Peyer's patch (tissue), 4 donors: ENCODE measurements at places on chromosomes 2 and 18. TPM values are rescaled to one million over a fixed set of nuclear protein-coding genes. Genes with fewer than 3 reads are reported as not detected.

Gene TGFBRAP1
- total RNA-seq: 26.1 TPM

Gene NT5C1B
- total RNA-seq: not detected

Gene SLC5A7
- total RNA-seq: not detected

Gene POTEE
- total RNA-seq: not detected

Gene GPR39
- 38.5 TPM for total RNA-seq
